ENCODE measurements at places on chromosomes 2 and 18.

GRCh38 chr18:39724652-39725051, 2159.1 kb upstream of the CELF4 start:
- no peak for DNase-seq

GRCh38 chr2:227510620-227510958, 38.6 kb downstream of the AGFG1 start:
- DNase-seq = no peak

GRCh38 chr2:29001806-29002205, 20.7 kb downstream of the TOGARAM2 start:
- no peak for DNase-seq

GRCh38 chr2:189528617-189529016, 52.0 kb downstream of the SLC40A1 start:
- no peak for DNase-seq

DNA sequence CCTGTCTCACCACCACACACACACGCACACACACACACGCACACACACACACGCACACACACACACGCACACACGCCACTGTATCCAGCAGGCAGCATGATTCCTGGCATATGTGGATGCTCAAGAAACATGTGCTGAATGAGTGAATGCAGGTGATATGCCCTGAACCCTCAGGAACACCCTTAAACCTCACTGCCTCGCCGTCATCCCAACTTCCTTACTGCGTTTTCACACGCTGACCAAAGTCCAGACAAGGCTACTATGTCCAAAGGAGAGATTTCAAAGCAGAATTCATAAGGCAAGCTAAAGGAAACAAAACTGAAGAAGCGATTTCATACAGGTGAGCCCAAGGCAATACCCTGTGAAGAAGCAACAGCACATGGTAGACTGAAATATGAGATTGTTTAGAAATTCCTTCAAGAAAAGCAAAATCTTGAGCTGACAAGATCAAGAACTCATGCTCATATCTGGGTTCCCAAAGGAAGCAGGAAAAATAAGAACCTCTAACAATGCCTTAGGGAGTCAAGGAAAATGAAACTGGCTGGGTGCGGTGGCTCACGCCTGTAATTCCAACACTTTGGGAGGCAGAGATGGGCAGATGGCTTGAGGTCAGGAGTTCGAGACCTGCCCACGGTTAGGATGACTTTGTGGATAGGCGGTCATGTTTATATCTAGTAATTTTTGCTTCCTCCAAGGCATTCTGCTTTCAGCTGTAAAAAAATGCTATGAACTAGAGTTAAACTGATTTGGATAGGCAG, 69.1 kb downstream of the TNFRSF11A start:
- DNase-seq = no peak

- DNase-seq = no peak
Measured at GRCh38 chr2:55141572-55142413, 90.3 kb downstream of the CLHC1 start.

DNA sequence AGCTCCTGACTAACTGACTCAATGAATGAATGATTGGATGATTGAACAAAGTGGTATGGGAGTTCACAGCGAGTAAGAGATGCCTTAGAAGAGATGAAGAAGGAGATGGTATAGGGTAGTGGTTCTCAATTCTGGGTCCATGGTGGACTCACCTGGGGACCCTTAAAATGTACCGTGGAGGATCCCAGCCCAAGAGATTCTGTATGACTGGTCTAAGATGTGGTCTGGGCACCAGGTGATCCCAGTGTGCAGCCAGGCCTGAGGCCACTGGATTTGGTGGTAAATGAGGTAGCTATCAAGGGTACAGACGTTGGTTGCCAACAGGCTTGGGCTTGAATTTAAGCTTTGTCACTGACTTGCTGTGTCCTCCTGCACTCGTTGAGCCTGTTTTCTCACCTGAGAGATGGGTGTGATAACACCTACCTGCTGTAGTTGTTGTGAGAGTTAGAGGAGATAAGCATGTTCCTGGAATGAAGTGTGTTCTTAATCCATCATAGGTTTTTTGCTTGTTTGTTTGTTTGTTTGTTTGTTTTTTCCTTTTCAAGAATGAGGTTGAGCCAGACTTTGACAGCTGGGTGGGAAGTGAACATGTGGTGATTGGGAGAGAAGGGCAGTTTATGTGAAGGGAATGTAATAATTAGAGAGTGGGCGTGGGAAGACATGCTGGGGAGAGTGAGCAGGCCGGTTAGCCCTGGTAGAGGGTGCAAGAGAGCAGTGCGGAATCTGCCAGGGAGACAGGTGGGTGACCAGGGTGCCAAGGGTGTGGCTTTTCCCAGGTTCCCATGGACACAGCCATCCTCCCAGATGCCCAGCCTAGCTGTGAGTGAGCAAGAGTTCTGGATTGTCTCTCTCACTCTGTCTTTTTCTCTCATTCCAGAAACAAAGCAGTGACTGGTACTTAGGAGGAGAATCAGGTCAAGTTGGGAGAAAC, 31.4 kb upstream of the IL1B start:
- DNase-seq = no peak

DNA sequence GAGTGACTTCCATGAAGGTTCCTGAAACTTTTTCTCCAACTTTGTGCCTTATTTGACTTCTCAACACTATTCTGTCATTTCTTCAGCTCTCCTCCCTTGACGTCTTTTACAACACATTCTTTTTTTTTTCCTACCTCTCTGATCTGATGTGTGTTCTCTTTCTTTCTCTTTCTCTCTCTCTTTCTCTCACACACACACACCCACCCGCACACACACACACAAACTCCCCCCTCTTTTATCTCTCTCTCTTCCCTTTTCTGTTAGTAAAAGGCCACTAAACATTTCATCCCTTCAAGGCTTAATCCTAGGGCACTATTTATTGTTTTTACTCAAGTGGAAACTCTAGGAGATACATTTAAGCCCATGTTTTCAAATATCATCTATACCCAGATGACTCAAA, 107.8 kb upstream of the CNTNAP5 start:
- DNase-seq = no peak

GRCh38 chr2:176582990-176583481, 313.8 kb downstream of the MTX2 start:
- DNase-seq = no peak

DNA sequence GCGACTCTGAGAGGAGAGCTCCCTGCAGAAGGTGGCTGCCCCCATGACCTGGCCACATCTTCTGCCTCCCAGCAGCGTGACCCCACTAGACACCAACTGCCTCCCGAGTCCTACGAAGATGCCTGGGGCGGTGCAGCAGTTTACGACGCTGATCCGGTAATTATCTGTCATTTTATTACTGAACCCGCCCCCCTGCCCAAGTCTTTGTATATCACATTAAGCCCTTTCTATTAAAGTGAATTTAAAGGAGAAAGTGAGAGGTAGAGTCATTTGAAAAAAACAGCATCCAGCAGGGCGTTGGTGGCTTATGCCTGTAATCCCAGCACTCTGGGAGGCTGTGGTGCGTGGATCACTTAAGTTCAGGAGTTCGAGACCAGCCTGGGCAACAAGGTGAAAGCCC, 33.4 kb downstream of the ABCG8 start:
- no peak for DNase-seq

GRCh38 chr2:230956827-230957755, 32.0 kb upstream of the GPR55 start:
- DNase-seq = no peak

DNA sequence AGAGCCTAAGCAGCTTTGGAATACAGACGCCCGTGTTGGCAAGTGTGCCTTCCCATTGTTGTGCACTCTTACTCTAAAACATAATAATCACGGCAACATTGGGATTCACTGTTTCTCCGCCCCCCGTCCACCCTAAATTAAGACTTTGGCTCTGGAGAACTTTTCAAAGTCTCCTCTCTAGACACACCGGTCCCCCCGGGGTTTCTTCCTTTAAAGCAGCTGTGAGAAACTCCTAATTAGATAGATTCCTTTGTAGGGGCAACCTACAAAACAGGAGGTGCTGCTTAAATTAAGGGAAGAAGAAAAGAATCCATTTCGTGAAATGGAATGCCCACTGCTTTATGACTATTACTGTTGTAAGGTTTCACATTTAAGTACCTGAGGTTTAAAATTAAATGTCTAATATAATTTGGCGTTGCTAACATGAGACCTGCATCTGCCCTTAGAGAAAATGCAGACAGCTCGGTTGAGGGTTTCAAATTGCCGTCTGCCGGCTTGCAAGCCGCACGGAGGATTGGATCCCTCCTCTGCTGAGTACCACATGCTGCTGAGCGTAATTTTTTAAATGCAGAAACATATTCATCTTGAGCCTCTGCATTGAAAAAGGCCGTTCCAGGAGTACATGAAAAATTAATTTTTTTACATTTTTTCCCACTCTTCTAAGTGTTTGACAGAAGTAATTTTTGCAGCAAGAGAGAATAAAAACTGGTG, 233.3 kb downstream of the GBX2 start:
- DNase-seq = no peak

- no peak for DNase-seq
Measured at GRCh38 chr18:46588971-46589660, 67.9 kb downstream of the LOXHD1 start.

DNA sequence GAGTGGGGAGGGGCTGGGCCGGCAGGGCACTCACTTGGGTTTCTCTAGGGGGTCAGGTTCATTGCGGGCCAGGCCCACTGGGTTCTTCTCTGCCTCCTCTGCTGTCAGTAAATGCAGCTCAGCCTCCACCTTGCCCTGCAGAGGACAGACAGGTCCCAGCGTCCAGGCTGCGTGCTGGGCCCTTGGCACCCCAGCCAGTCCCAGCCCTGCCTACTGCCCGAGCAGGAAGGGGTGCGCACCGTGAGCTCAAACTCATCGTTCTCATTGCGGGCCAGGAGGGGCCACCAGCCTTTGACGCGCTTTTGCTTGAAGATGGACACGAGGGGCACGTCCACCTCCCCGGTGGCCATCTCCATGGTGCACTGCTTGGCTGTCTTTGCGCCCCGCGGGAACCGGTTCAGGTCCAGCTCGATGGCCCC, 17.3 kb downstream of the OTOF start:
- no peak for DNase-seq

- DNase-seq = no peak
Measured at GRCh38 chr2:191666226-191666625, 11.7 kb upstream of the NABP1 start.

GRCh38 chr2:88184762-88185161, 14.6 kb downstream of the THNSL2 start:
- no peak for DNase-seq

GRCh38 chr2:200288670-200289429, 17.6 kb upstream of the SPATS2L start:
- DNase-seq = no peak

GRCh38 chr2:212902421-212902820, 249.0 kb downstream of the IKZF2 start:
- DNase-seq = no peak

DNA sequence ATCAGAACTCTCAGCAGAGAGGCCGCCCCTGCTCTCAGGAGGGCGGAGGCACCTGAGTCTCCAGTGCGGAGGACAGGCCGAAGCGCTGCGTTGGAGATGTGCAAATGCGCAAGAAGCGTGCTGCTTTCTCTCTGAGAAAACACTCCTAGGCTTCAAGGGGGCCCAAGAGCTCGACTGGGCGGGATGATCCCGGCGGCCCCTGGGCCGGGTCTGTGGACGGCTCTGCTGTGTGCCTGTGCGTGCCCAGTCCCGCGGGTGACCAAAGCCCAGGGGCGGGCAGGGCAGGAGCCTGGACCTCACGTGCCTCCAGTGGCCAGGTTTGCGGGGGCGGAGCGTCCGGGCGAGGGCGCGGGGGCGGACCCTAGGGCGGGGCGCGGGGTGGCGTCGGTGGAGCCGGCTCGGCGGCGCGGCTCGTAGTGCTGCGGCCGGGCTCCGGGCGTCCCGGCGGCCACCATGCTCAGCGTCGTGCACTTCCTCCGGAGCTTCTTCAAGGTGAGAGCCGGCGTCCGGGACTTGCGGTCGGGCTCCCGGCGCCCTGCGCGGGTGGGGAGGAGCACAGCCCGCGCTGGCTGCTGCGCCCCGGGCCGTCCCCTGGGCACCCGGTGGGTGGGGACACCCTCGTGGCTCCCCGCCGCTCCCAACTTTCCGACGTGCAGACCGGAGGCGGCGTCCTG, at the start of gene ARHGEF4:
TSS of gene ARHGEF4 (plus strand) at position 414 of the 674 bp plus-strand sequence. CDS start at position 454, 40 bp downstream.
- no peak for DNase-seq

GRCh38 chr2:135023886-135024485, 23.3 kb downstream of the MAP3K19 start:
- DNase-seq = no peak

DNA sequence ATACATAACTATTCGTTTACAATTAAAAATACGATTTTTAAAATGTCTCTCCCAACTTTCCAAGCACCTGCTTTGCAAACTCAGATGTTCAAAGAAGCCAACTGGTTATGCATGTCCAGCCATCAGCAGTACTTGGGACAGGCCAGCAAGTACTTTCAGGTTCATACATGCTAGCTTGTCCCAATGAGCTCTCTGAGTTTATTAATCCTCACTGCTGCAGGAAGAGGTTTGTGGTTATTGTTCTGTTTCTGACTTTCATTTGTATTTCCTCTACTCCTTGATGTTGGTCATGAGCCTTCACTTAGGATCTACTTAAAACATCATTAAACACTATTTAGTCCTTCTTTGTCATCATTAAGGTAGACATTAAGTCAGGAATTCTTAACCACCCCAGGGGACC, 374.1 kb downstream of the LRATD1 start:
- DNase-seq = no peak

GRCh38 chr2:180715044-180715443, 265.4 kb upstream of the UBE2E3 start:
- no peak for DNase-seq

DNA sequence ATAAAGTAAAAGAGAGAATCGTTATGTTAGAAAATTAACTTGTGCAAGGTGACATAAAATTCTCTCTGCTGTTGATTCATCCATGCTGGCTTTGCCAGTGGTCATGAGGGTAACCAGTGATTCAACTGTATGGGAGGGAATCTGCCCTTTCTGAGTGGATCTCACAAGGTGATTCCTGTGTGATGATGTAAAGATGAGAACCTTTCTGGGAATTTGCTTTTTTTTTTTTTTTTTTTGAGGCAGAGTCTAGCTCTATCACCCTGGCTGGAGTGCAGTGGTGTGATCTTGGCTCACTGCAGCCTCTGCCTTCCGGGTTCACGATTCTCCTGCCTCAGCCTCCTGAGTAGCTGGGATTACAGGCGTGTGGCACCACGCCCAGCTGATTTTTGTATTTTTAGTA, 23.3 kb downstream of the RAB31 start:
- no peak for DNase-seq

GRCh38 chr2:161420406-161421074, 4.4 kb downstream of the TBR1 start:
- no peak for DNase-seq

DNA sequence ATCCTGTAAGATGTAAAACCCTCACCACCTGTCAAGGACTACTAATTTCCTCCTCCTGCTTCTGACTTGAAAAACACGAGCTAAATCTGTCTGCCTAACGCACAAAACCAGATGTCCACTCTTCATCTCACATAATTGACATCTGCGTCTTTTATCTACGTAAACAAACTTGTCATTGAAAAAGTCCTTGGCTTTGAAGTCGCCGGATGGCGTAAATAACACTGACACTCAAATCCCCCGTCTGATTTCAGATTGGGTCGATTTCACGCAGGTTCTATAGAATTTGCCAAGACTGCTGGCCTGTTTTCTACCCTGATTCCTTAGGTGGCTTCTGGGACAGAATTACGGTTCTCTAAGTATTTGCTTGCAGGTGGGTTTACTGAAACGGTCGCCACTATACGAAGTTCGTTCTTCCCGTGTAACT, 539 bp upstream of the MOB4 start:
- no peak for DNase-seq

Measured in NCI-H1436 treated with DMSO at 0.1 percent for 48 hours (cell line).